ENCODE measurements at places on chromosomes 7 and 10.

GRCh38 chr7:41755096-41755495 lies 52.2 kb upstream of the INHBA start:
- DNase-seq = no peak

DNA sequence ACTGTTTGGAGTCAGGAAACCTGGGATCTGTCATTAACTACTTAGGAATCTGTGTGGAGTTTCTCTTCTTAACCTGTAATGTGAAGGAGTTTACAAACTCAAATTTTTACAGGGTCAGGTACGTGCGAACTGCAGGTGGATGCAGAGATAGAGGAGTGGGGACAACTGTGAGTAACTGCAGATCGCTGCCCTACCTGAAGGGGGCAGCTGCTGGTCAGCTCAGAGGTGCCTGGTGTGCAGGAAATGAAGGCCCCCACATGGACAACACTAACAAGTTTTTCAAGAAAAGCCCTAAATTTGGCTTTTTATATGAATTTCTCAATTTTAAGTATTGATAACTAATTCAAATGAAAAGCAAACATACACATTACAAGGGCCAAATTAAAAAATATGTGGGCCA lies 380.0 kb downstream of the REEP3 start:
- no peak for DNase-seq

DNA sequence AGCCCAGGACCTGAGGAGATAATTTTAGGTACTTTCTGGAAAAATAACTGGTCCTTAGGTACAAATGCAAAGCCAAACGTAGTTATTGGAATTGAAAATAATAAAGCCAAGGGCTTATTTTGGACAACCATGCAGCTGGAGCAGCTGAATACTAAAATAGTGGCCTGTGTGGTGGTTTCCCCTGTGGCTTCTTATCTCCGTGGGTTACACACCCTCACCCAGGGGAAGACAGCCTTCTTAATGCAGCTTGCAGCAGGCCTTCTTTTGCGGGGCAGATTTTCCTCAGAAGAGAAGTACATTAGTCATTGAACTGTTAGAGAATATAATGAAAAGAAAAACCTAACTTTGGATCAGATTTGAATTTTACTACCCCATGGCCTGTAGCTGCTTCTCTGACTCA lies 133.5 kb downstream of the ST7 start:
- DNase-seq = no peak

GRCh38 chr7:128203710-128204214 lies 37.3 kb upstream of the LEP start:
- DNase-seq = no peak

GRCh38 chr7:69651101-69651590 lies 52.9 kb downstream of the AUTS2 start:
- DNase-seq = no peak

DNA sequence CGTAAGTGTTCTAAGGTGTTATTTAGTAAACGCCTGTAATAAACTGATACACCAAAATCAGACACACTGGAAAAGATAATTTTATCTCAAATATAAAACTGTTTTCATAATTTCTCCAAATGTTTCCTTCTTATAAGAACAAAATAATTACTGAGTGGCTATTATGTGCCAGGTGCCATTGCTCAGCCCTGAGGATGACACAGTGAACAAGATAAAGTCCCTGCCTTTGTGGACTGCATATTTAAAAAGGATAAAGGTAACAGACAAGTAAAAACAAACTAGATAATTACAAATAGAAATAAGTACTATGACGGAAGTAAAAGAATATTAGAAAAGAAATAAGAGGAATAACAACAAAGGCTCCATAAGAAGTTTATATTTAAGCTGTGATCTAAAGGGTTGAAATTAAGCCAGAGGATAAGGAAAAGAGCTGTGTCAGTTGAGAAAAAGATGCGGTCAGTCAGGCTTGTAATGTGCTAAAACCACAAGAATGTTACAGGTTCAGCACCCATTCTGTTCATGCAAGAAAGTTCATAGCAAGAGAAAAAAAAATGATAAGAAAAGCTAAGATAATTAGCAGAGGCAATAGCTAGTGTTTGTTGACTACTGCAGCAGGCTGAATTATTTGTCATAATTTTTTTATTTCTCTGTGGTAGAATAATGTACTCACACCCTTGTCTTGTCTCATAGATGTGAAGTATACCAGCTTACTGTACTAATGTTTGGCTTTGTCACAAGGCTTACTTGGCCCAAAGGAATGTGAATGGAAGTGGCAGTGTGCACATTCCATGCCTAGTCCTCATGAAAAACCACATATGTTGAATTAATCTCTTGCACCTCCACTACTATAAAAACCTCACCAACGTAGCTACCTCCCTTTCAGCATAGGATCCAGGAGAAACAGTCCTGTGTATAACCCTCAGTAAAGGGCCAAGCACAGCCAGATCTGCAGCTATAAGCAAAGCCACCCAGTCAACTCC lies 75.1 kb downstream of the CRPPA start:
- no peak for DNase-seq

DNA sequence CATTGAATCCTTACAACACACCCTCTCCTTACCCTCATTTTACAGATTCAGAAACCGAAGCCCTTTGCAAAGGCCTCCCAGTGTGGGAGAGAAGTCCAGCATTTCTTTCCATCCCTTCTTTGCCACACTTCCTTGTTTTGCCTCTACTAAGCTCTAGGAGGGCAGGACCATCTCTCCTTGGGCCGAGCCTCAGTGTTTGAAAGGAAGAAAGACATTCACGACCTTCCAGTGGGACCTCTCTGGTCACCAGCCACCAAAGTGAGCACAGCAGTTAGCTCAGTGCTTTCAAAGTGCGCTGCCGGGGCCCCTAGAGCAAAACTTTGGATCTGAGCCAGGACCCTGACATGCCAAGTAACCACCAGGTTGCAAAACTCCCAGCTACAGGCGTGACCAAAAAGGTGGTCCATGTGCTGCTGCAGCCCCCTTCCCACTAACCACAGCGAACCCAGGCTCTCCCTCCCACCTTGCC lies 12.4 kb downstream of the CTBP2 start:
- DNase-seq = peak; percentile 8

DNA sequence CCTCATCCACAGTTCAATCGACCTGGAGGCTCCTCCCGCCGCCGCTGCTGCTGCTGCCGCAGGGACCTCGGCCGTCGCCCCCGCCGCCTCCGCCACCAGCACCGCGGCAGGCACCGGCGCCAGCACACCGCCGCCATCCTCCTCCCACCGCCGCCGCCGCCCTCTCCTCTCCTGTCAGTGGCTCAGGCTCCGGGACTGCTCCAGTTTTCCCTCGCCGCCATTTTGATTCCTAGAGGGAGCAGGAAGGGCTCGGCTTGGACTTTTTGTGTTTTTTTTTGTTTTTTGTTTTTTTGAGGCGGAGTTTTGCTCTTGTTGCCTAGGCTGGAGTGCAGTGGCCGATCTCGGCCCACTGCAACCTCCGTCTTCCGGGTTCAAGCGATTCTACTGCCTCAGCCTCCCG lies 3.0 kb upstream of the MCM10 start:
- peak; percentile 12 for DNase-seq

- DNase-seq = no peak
These were observed 178.6 kb upstream of the GALNT17 start for GRCh38 chr7:70953331-70953741.

GRCh38 chr10:101250136-101250535 lies 20.9 kb upstream of the LBX1 start:
- no peak for DNase-seq

DNA sequence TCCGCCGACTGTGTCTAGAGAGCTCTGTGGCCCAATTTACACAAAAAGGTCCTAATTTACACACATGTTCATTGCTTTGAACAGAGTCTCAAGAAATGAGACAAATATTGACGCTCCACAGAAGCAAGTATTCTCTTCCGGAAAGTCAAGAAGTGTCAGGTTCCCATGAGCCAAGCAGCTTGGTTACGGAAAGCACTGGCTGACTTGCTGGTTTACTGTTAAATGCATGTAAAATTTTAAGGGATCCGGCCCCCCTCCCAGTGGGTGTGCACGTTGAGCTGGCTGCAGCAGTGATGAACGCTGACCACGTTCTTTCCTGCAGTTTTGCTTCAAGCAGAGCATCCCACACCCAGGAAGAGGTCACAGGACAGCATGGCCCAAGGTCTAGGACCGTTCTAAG lies 76.8 kb downstream of the DIP2C start:
- DNase-seq = no peak

All from retina (tissue), 1 donor.